CD4-positive, alpha-beta T cell treated with Interleukin-17A for 4 hours (primary cell): ENCODE measurements at places on chromosomes 7 and 10.

DNA sequence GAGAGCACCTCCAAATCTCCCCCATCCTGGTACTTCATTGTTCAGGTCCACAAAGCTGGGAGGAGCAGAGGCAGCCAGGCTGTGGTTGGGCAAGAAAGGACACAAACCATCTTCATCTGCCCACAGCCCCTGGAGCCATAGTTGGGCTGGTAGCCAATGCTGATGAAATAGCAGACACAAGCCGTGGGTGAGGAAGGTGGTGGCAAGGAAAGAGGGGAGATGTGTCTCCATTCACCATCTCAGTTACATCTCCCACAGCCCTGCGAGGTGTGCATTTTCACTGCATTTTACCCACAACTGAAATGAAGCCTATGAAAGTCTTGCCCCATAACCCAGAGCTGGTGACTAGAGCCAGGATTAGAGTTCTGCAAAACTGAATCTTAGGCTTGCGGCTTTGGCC, 35.0 kb downstream of the PIK3AP1 start:
- no peak for DNase-seq

DNA sequence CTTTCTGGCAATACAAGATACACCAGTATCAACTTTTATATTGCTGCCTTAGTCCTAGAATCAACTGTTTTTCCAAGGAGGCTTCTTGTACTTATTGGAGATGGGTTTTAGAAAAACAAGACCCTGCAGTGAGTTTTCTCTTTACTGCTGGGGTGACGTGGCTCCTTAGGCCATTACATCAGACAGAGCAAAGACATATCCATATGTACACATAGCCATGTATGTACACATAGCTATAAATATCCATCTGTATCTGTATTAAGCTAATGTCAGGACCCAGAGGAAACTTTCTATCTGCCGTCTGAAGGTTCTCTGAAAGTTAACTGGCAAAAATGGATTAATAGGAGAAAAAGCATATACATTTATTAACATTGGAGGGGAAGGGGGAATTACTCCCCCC, 607.4 kb downstream of the POM121L12 start:
- no peak for DNase-seq

DNA sequence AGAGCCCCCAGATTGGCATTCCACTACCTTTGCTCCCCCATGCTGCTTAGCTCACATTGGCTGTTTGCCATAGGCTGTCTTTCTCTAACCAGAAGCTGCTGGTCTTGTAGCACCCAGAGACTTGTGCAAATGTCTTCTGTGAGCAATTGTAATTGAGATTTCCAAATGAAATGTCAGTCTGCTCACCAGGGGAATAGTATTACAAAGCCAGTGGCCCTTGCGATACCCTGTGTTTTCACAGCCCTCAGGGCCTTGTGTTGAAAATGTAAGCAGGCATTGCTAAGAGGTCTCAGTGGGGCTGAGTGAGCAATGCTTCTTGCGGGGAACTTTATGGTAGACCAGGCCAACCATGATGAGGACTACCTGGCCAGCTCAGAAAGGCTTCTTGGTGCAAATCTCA, 746.5 kb downstream of the LRMDA start:
- DNase-seq, result no peak

GRCh38 chr7:74575811-74576210, 81.7 kb upstream of the GTF2I start:
- DNase-seq, result no peak

- no peak for DNase-seq
Observed at GRCh38 chr10:68792115-68792514, 35.2 kb upstream of the STOX1 start.

- DNase-seq, result no peak
Observed at GRCh38 chr7:47941136-47941844, 7.0 kb downstream of the PKD1L1 start.

GRCh38 chr10:100371482-100372027, 24.5 kb downstream of the SCD start:
- no peak for DNase-seq

GRCh38 chr7:12861070-12861469, 173.6 kb downstream of the ARL4A start:
- DNase-seq, result no peak

- DNase-seq, result peak; percentile 50
Observed at GRCh38 chr7:28062197-28062991, 118.2 kb downstream of the JAZF1 start.

- DNase-seq, result no peak
Observed at GRCh38 chr10:98363220-98363619, 51.8 kb downstream of the PYROXD2 start.

DNA sequence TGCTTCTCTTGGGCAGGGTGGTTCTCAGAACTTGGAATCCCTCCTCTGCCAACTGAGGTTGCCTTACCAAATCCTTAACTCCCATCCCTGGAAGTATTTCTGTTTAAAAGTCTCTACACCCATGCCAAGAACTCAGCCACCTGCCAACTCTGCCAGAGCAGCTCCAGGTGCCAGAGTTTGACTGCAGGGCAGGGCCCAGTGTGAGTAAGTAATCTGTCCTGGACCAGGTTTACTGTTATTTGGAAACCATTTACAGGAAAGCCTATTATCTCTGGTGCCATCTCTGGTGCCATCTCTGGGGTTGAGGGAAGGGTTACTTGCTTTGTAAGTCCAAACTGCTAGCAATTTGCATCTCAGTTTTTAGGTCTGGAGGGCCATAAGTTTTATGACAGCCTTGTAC, 2.5 kb downstream of the TSPAN15 start:
- no peak for DNase-seq

DNA sequence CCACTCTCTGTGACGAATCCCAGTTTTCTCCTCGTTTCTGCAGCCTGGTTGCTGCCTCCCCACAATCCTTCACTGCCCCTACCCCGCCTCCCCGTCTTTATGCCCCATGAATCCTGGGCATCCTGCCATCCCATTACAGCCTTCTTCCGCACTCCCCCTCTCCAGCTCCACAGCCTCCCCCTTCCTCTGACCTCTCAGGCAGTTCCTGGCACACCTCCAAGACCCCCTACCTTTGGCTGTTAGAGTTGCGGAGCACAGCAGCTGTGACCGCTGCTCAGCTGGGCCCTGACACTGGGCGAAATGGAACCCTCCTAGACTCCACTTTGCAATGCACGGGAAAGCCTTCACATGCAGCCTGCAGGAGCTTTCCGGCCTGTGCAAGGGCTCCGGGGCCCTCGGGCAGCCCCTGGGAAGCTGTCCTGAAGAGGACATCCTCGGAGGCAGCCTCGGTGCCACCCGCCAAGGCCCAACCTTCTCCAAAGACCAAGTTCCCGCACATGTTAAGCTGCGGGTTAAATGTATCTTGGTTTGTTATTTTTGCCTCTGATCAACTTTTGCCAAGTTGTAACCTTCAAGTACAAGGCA, 400.7 kb upstream of the MKI67 start:
- no peak for DNase-seq

DNA sequence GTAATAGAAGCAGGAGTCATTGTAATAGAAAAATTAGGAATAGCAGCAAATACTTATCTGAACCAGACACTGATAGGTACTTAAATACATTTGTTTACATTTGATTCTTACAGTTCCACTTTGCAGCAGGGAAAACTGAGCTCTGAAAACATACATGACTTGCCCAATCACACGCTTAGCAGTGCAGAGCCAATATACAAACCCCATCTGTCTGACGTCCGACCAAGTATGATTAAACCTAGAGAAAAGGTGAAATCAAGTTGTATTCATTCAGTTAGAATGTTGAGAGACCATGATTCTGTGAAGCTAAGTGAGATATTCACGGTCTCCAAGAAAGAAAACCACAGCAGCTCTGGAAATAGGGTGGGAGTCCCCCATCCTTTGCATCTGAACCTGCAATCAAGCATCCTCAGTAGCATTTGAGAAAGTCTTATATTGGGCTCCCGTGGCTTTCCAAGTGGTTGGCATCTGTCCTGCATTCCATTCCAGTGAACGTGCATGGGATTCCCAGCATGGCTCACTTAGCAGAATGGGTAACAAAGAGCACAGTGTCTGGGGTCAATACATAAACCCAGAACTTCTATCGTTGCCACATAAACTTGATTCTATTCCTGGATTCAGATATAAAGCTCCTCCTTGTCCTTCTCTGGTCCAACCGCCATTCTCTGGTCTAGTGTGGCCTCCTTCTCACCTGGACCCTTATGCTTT, 148.7 kb upstream of the RSU1 start:
- no peak for DNase-seq

DNA sequence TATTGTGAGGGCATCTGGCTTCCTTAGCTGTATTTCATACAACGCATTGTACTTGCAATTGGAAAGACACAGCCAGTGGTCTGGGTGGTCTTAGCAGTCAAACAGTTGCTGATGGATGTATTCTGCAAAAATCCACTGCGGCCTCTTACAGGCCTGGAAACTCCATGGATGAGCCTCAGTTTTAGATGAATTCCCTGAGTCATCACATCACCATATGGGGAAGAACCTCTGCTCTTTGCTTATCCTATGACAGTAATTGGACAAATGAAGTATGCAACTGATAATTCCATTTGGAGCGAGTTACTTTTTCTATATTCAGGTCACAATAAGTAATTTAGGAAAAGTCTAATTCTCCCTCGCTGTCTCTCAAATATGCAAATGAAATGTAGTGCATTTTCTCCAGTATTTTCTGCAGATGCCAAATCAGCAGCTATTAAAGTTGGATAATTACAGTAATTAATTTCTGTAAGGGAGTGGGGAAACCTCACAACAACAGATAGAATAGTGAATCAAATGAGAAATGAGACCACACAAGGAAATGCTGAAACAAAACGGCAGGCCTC, 78.8 kb downstream of the WDFY4 start:
- DNase-seq, result no peak

GRCh38 chr10:48835781-48836180, 103.9 kb downstream of the LRRC18 start:
- no peak for DNase-seq

GRCh38 chr10:123001370-123001769, 7.2 kb downstream of the IKZF5 start:
- DNase-seq, result no peak

DNA sequence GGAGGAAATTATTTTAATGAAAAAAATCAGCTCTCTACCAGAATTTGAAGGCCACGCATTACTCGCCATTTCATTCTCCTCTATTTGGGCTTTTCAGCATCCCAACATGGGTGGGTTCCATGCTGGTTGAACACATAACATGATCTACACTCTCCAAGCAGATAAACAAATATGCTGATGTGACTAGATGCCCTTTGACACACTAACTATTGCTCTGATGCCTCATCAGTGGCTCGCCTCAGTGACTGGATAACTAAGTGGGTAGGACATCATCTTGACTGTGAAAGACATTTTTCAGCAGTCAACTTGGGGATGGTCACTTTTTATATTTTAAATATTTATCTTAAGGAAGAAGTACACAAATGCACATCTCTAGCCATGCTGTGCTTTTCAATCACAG, 113.9 kb upstream of the LAMB4 start:
- no peak for DNase-seq

DNA sequence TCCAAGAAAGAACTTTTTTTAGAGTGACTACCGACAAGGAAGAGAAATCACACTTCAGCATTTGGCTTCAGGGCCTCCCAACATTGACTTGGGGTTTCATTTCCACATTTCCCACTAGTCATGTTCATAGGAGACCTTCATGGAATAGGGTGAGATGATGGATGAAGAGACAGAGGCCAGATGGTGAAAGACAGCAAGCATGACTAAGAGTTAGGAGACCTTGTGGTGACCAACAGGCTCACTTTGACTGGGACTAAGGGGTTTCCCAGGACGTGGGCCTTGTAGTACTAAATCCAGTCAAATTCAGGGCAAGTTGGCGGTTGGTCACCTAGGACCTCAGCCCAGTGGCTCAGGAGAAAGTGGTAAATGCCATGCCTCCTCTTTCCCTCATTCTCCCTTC, 3.0 kb upstream of the GIMAP5 start:
- DNase-seq, result no peak

- DNase-seq, result no peak
Observed at GRCh38 chr10:71651428-71651827, 68.2 kb downstream of the C10orf105 start.

GRCh38 chr10:26057466-26057865, 123.4 kb downstream of the MYO3A start:
- no peak for DNase-seq

GRCh38 chr7:34750636-34751035, 92.6 kb downstream of the NPSR1 start:
- no peak for DNase-seq

DNA sequence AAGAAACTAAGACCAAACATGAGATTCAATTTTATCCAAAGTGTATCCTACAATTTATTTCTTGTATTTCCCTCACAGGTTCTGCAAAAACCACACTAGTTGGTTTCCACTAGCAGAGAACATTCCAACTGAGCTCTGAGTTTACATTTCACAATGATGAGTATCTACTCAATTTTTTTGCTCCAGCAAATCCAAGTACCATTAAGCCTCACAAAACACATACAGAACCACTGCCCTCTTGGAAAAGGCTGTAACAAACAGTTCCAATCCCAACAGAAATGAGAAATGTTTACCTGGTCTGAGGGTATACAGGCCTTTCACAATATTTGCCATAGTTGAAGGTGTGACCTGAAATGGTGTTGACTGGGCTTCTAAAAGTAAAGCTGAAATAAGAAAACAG, 59.9 kb downstream of the CACUL1 start:
- DNase-seq, result no peak

GRCh38 chr7:117816727-117817126, 56.5 kb downstream of the CTTNBP2 start:
- DNase-seq, result no peak

DNA sequence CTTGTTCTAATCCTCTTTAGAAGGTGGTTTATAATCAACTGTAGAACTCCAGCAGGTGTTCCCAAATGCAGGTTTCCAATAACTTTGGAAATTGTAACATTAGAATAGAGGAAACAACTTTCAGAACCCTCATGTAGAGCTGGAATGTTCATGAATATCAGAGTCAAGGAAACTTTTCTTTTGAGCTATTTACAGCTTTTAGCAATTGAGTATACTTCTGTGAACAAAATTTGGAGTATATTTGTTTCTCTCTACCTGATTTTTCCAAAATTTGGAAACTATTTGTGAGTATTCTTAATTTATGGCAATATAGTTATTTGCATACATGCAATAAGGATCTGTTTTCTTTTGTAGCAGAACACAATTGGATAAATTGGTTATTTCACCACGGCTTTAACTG, 2.8 kb upstream of the CFAP43 start:
- DNase-seq, result no peak

DNA sequence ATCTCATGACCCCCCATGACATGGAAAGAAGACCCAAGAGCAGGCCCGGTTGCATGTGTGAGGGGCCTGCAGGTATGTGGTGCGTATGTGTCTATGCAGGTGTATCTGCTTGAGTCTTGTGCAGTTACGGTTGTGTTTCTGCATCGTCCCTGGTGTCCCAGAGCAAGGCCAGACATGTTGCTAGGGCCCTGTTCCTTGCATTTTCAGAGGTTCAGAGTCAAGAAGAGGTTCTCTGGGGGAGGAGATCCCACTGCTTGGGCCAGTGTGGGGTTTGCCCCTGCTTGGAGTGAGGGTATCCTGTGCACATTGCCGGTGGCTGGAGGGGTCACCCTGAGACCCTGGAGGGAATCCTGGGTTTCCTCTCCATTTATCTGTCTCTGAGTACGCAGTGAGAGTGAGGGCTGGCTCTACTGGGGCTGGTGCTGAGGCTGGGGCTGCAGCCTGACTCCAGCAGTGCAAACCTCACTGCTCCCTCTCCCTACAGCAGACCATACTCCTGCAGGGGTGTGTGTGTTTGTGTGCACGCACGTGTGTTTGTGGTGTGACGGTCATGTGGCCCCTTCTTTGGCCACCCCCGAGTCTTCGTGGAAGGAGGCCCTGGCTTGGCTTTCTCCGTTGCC, 4.1 kb downstream of the TRIM8 start:
- no peak for DNase-seq
